ENCODE measurements at places on chromosomes 12 and 14.

DNA sequence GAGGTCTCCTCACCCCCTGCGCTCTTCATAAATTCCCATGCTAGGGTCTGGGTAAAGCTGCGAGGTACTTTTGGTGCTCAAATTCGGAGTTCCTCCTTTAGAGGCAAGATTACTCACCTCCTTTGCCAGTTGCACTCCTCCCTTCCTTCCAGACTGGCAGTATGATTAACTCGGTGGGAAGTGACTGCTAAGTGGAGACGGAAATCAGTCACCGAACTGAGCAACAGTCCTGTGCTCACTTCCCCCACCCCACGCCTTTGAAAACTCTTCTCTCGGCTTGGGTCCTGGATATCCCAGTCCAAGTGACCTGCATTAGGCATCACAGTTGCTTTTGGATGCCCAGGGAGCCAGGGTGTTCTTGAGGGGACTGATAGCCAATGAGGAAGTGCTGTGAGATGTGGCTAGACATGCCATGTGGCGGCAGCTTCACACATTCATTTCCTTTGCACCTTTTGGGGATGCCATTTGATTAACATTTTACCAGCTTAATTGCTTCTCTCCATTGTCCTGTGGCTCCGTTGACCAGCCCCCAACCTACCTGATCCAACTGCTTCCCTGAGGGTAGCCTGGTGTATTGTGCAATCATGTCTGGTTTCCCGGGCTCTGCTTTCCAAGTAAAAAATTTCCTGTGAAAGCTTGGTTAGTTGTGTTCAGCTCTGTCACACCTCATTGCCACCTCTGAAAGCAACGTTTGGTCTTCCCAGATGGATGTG, 840 bp downstream of the PNP start:
- DNase-seq = peak; percentile 51

DNA sequence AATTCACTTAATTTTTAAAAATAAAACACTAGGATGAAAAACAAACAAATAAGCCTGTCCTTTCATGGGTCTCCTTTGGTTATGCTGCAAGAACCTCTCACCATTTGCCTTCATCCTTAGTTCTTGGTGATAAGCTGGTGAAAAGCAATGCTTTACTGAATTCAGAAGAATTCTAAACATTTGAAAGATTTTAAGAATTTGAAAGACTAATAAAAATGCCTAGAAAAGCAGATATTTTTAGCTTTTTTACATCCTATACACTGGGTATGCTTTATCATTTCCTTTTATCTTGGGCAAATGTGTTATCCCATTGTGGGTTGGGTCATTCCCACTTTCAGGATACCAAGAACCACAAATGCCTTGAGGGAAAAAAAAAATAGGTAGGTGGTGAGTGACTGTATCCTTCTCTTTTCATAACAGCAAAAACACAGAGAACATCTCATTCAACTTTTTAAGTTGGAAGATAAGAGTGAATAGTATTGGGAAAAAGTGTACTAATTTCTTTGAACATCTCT, 197.1 kb upstream of the ABCD2 start:
- DNase-seq = no peak

GRCh38 chr12:9897535-9897934, 16.2 kb downstream of the KLRF2 start:
- no peak for DNase-seq

DNA sequence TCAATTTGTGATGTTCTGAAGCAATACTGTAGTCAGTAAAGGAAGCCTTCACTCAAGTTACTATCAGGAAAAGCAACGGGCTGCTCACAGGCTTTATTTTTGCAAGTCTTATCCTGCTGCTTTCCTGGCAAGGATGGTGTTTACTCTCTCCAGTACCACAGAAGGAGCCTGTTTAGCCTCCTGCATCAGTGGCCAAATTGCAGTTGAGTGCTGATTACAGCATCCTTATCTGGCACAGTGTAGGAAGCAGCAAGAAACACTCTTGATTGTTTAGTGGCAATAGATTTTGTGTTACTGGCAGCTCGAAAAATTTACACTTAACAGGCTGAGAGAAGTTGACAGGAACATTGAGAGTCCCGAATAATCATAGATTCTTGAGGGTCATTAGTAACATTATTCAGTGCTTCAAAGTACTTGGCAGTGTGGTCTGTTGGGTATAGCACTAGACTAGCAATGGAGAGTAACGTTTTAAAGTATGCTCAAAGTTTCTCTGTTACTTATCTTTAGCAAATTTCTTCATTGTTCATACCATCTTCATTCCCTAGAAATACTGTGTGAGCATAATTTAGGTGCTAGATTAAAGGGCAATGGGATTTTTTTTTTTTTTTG, 11.7 kb downstream of the TULP3 start:
- DNase-seq = no peak

- DNase-seq = no peak
These were observed 1.3 kb upstream of the DYNC1H1 start for GRCh38 chr14:101963052-101963451.

- no peak for DNase-seq
These were observed 163.0 kb downstream of the BRMS1L start for GRCh38 chr14:35988972-35989690.

DNA sequence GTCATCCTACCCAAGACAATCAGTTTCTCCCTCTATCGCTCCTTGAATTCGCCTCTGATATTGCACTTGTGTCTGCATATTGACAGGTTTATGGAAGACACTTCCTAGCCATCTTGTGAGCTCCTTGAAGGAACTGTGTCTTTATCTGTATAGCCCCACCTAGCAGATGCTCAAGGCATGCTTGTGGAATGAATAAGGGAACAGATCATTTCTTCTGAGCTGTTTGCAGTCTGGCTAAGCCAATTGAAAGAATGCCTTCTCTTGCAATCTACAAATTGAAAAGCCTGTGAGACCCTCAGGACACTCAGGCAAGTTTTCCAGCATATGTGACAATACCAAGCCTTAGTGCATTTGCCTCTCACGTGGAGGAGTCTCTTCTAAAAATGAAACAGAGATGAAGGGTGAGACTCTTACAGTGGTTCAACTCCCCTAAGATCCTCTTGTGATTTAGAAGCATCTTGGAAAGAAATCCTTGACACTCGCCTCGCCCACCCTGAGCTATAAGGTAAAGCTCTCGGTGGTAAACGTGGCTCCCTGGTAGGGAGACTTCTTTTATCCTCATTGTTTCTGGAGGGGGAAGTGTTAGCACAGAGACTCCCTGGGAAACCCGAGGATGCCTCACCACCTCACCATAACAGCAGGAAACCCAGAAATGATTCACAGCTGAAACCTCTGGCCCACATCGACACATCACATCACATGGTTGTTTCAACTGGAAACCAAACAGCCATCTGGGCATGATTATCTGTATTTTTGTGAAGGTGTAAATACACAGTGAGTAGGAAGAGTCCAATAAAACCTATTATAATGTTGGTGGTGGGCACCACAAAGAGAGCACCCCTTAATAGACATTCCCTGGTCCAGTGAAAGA, 112.3 kb upstream of the BCL2L14 start:
- DNase-seq = peak; percentile 56

GRCh38 chr14:64685371-64686281, 18.6 kb upstream of the PLEKHG3 start:
- DNase-seq = no peak

GRCh38 chr14:51889851-51890250, 29.4 kb downstream of the GNG2 start:
- DNase-seq = no peak

GRCh38 chr14:56648508-56649301, 69.1 kb downstream of the TMEM260 start:
- DNase-seq = peak; percentile 60

GRCh38 chr12:116037941-116038837, 239.3 kb downstream of the MED13L start:
- DNase-seq = no peak
